Left ventricle myocardium superior (tissue), 1 donor: ENCODE measurements at places on chromosomes 5 and 9.
A peak's percentile ranks its signal among the peaks of the same experiment; 100 is the strongest.

GRCh38 chr9:7456793-7457530 is 342.6 kb downstream of the DMAC1 start:
- DNase-seq, result no peak

DNA sequence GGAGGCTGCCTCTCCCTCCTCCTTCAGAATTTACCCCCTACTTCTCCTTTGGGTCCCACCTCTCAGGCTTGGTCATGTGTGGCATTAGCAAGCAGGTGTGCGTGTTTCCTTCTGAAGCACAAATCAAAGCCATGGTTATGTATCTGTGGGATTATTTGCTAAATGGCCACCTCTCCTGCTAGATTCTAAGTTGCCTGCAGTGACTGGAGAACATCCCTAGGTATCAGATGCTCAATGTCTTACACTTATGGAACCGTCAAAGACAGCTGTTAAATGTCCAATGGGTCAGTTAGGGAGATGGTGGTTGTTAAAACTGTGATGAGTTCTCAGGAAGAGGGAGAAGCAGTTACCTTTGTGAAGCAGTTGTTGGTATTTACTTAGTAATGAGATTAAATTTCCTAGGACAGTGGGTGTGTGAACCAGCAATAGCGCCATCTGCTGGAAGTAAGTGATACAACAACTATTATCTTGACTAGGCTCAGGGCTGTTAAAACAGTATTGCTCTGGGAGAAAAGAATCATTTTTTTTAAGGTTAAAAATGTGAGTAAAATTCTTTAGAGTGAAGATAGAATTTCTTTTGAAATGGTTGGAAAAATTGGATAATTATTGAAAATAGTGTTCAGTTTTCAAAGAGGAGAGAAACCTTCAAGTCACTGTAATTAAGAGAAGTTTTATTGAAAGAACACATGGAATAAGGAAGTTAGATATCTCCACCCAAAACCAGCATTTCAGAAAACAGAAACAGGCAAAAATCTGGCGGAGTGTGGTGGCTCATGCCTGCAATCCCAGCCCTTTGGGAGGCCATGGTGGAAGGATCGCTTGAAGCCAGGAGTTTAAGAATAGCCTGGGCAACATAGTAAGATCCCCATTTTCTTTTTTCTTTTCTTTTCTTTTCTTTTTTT is 71.3 kb downstream of the TMC1 start:
- DNase-seq, result no peak

GRCh38 chr9:104982543-104982942 is 54.6 kb upstream of the ABCA1 start:
- peak; percentile 41 for DNase-seq

DNA sequence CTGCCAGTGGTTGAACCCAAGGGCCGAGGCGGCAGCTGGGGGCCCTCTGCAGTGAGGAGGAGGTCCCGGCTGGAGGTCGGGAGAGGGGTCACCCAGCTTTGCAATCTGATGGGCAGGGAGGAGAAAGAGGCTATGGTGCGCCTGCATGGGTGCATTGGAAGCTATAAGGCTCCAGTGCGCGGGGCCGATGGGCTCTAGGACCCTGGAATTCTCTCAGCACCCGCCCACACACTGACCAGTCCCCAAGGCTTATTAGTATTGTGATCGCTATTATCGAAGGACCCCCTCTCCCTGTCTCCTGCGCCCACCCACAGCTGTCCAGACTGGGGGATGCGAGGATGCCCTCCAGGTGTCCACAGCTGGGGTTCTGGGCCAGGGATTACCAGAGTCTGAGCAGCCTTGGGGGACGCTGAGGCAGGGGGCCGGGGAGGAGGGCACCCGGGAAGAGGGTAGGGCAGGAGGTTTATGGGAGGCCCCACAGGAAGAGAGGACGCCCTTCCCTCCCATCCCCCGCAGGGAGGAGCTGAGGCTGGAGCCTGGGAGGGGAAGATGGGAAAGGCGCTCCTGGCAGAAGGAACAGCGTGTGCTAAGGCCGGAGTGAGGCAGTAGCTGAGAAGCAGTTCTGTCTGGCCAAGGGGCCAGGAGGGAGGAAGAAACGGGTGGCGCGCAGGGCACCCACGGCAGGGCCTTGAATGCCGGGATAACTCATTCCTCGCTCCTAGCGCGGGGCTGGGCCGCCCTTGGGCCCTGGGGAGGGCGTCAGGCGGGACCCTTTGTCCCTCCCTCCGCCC is 24.2 kb downstream of the C9orf50 start:
- peak; percentile 78 for DNase-seq

DNA sequence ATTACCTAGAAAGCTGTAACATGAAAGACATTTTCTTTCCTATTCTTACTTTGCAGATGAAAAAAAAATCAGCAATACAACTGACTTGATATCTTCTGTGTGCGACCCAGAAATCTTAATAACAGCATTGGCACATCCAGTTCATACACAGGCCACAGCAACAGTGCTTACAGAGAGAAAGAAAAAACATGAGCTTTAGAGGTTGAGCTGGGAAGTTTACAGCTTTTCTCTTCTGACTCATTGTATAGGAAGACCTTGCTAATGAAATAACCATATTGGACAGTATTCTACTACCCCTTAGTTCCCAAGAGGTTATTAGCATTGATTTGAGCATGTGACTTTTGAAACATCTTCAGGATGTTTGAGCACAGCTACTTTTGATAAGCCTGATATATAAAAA is 1033.4 kb upstream of the DMAC1 start:
- no peak for DNase-seq
